HT-29 (cell line): ENCODE measurements at places on chromosomes 1 and 21. TPM values are rescaled to one million over a fixed set of nuclear protein-coding genes. Genes with fewer than 3 reads are reported as not detected.

DNA sequence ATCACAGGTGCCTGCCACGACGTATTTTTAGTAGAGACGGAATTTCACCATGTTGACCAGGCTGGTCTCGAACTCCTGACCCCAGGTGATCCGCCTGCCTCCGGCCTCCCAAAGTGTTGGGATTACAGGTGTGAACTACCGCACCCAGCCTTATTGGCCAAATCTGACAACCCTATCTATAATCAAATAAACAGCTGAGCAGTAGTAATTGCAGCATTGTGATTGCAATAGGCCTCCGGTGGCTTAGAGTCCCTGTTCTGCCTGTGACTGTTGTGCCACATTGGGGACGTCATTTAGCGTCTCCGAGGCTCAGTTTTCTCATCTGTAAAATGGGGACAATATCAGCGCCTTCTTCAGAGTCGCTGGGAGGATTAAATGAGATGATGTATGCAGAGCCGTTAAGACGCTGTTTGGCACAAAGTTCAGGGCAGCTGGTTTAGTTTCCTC, 569 bp upstream of the CAPN2 start:
- no peak for DNase-seq

- DNase-seq: no peak
Observed at GRCh38 chr1:213138391-213138790, 87.3 kb downstream of the RPS6KC1 start.

GRCh38 chr21:44003307-44003966, 8.7 kb upstream of the TRAPPC10 start:
- no peak for DNase-seq

GRCh38 chr1:37723072-37723389, 30.7 kb downstream of the CDCA8 start:
- no peak for DNase-seq

KRTAP7-1 gene
- total RNA-seq: not detected in 2 replicates

OR2T2 gene
- not detected in 2 replicates for total RNA-seq

DNA sequence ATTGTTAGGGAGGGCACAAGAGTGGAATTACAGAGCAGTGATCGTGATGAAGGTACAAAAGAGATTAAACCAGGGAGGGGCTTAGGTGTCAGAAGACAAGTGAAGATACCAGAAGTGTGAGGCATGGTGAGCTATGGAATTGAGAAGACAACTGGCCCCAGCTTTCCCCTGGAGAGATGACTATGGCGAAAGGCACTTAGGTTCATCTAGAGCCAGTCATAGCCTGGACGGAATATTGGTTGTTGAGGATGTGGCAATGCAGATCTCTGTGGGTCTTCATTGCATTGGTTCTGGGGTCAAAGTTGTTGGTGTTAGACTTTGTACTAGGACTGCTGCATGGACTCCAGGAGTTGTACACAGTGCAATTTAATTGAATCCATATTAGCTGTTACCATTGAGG, 115.7 kb downstream of the FASLG start:
- no peak for DNase-seq

- DNase-seq: no peak
Observed at GRCh38 chr1:116497656-116498055, 73.2 kb downstream of the CD58 start.

LEFTY2 gene
- total RNA-seq: not detected in 2 replicates

HSD3B2 gene
- total RNA-seq: not detected in 2 replicates

GABPA gene
- 5.9 and 6.3 TPM in 2 replicates for total RNA-seq

ZFP69 gene
- 0.20 and 0.37 TPM in 2 replicates for total RNA-seq

CASQ2 gene
- total RNA-seq: not detected in 2 replicates

NHLH1 gene
- total RNA-seq: not detected in 2 replicates

DNA sequence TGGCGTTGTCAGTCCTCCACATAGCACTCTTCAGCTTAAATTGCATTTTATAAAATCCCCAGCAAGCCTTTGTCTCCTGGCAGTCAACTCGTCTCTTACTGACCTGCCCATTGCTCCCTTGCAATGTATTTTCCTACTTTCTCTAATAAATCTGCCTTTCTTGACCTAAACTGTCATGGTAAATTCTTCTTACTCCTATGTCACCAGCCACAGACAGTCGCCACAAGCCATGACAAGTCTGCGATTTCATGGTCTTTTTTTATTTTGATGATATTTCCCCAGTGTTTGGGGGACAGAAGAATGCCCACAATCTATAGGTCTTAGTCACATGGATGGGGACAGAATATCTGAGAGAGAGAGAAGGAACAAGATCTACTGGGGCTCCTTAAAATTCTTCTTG, 8.4 kb downstream of the IFNAR2 start:
- DNase-seq: no peak

DNA sequence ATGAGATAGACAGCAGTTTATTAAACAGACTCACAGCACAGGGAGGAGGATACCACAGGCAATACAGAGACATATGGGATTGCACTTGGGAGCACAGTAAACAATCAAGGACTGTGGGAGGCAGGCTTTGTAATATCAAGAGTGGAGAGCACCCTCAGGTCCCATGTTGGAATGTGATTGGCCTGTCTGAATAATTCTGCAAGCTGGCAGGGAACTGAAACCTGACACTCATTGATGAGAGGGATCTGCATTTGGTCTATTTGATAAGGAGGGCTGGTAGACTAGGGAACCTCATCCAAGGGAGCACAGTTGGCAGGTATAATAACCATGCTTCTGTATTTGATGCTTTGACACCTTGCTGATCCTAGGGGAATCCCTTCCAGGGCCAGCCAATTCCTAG, 69.9 kb upstream of the PRMT6 start:
- DNase-seq: no peak

ADGRL4 gene
- 0.26 TPM in 1 of 2 replicates, not detected in the other for total RNA-seq
